Effector memory CD4-positive, alpha-beta T cell (primary cell): ENCODE measurements at places on chromosomes 1 and 21.

GRCh38 chr1:160189649-160190625 lies at the start of gene CASQ1:
Gene CASQ1, plus strand, starts transcription at chr1:160190575. Its CDS starts 177 bp downstream, at chr1:160190752.
- no peak for DNase-seq

DNA sequence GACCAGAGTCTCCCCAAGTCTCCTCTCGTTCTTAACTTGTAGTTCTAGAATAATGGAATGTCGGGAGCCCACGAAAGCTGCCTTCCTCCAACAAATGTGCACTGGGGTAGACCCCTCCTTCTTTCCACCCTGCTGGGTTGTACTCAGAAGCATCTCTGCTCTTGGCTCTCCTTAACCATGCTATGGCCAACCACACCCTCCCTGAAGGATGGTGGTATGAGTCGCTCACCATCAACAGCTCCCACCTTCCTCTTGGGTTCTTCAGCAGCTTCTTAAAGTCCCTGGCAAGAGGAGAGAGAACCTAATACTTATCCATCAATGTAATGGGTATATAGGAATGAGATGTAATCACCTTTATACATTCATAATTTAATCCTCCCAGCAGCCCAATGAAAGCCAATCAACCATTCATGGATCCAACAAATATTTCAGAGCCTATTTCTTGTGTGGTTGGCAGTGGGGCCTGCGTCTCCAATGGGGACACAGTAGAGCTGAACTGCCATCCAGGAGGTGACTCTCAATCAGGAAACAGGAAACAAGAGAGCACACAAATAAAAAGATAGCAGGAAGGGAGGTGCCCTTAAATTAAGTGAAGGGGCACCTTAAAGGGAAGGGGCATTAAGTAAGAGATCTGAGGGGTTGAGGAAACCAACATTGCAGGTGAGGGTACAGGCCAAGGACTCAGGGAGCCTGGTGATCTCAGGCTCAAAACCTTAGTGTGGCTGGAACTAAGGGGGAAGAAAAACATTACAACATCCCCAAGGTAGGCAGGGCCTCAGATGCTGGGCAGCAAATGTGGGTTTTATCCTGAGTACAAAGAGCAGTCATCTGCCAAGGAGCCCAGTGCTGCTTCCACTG lies 64.4 kb upstream of the ETS2 start:
- DNase-seq, result no peak

- DNase-seq, result no peak
Observed at GRCh38 chr1:183633676-183634343, 1.8 kb downstream of the ARPC5 start.

DNA sequence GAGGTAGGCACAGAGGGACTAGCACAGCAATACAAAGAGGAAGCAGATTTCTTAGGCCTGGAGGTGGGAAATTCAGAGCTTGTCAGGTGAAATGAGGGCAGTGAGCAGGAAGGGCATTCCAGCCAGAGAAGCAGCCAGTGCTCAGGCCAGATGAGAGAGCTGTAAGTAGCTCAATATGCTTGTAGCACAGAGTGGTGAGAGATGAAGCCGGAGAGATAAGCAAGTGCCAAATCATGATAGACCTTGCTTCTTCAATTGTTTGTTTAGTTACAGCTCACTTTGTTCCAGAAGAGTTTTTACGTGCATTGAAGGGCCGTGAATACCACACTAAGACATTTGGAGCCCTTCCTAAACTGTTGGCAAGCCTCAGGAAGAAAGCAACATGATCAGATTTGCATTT lies 42.0 kb upstream of the ADAMTS1 start:
- DNase-seq, result no peak

GRCh38 chr21:26588446-26588845 lies 15.4 kb upstream of the CYYR1 start:
- DNase-seq, result no peak

DNA sequence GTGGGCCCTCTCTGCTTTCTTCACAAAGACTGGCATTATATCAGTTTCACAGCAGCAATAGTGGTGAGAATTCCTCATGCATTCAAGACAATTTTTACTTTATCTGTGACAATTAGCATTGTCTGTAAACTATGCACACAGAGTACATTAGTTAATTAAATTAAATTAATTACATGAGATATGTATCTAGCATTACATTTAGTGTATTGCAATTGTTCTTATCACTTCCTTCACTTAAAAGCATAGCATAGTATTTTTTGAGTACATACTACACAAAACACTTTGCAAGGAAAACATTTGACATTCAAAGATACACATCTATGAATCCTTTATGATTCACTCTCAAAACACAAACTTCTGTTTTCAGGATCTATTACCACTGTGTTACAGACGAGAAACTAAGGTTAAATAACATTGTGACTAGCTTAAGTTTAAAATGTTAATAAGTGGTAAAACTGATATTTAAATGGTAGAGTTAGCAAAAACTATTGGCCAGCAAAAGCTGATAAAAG lies 1542.6 kb downstream of the PLA2G4A start:
- no peak for DNase-seq

- DNase-seq, result no peak
Observed at GRCh38 chr1:61268546-61269240, 186.3 kb downstream of the NFIA start.

- no peak for DNase-seq
Observed at GRCh38 chr1:53636621-53637171, 102.3 kb downstream of the GLIS1 start.

- DNase-seq, result no peak
Observed at GRCh38 chr1:60888126-60888525, 194.2 kb upstream of the NFIA start.
